H4 (cell line): ENCODE measurements at places on chromosomes 7 and 10. TPM values are rescaled to one million over a fixed set of nuclear protein-coding genes. Genes with fewer than 3 reads are reported as not detected.

- no peak for DNase-seq
These were observed 54.2 kb upstream of the CDCA7L start for GRCh38 chr7:21999896-22000295.

GRCh38 chr7:129907122-129907736 lies 45.5 kb downstream of the UBE2H start:
- DNase-seq, result no peak

GRCh38 chr7:140902303-140902953 lies 22.3 kb downstream of the BRAF start:
- DNase-seq, result no peak

DNA sequence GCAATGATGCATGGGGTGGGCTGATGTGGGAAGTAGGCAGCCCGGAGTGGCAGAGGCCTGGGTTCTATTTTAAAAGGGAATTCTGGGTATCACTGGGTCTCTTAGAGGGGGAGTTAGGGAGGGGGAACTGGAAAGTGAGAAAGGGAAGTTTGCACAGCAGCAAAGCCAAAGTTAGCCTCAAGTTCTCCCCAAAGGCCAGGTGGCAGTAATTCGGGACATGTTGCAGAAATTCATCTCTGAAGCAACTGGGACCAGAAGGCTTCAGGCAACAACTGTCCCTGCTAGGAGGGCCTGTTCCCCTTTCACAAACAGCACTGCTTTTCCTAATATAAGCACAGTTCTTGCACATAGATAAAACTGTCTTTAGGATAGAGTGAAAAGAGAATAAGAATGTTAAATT lies 67.4 kb downstream of the NOD1 start:
- no peak for DNase-seq

DNA sequence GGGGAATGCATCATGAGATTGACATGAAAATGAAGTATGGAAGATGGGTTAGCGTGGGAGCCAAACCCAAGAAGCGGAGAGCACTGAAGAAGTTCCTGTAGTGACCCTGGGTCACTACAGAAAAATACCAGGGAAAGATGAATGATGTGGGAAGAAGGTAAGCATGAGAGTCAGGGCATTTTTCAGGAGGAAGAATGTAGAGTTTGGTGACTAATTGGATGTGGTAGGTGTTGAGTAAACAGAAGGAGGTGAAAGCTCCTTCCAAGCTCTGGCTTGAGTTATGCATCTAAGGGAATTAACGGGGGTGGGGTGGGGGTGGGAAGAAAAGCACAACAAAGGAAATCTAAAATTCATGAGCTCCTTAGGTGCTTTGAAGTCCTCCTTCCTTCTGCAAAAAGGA lies 238.1 kb upstream of the AOAH start:
- DNase-seq, result peak; percentile 39

GRCh38 chr10:124579011-124579399 lies 117.4 kb downstream of the LHPP start:
- no peak for DNase-seq

- no peak for DNase-seq
These were observed 83.7 kb upstream of the PPP2R2D start for GRCh38 chr10:131816941-131817700.

- DNase-seq, result no peak
These were observed 102.7 kb upstream of the PCDH15 start for GRCh38 chr10:54903745-54904144.

GRCh38 chr10:133182791-133183645 lies 23.0 kb downstream of the KNDC1 start:
- DNase-seq, result no peak

EBLN1 gene
- not detected in 2 replicates for total RNA-seq

ANKRD7 gene
- total RNA-seq, result 1.4 and 2.0 TPM in 2 replicates

OR2A1 gene
- total RNA-seq, result not detected in 2 replicates
